ENCODE measurements at places on chromosomes 4 and X.

- peak; percentile 31 for DNase-seq
These were observed 30.6 kb downstream of the HSD17B11 start for GRCh38 chr4:87360338-87360935.

DNA sequence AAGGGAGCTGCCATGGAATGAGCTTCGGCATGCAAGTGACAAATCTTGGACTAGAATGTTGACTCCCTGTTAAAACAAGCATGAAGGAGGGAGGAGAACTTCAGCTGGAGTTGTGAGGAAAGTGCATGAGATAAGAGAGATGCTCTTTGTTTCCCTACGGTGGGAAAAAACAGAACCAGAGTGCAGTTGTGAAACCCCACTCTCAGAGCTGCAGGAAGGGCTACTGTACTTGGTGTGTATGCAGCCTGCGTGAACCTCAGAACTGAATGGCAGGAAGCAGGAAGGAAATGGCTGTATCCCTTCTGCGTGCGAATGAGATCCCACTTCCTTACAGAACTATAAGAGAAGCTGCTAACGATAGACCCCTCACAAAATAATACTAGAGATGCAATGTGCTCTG is 57.2 kb downstream of the EGF start:
- no peak for DNase-seq

GRCh38 chrX:1215123-1215823 is 2.8 kb upstream of the CRLF2 start:
- DNase-seq: no peak

- no peak for DNase-seq
These were observed 50.9 kb downstream of the CEP44 start for GRCh38 chr4:174334628-174335027.

GRCh38 chrX:21479695-21480270 is 105.6 kb downstream of the CNKSR2 start:
- DNase-seq: peak; percentile 70

DNA sequence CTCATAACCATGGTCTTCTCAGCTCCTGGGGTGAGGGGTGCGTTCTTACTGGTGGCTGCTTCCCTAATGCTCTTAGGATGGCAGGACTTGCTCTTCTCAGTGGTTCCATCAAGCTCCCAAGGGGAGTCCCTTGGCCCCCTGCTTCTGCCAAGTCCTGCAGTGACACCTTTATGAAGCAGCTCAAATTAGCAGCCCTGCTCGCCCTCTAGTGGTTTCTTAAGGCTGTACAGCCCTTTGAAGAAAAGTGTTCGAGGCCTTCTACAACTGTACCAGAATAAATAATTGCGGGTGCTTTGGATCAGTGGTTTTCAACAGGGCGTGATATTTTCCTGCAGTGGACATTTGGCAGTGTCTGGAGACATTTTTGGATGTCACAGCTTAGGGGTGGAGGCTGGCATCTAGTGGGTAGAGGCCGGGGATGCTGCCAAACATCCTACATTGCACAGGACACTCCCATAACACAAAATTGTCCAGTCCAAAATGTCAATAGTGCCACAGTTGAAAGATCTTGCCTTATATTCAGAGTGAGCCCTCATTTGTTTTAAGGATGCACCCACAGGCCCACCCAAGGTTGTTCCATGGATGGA is 204.7 kb upstream of the S100G start:
- peak; percentile 41 for DNase-seq

DNA sequence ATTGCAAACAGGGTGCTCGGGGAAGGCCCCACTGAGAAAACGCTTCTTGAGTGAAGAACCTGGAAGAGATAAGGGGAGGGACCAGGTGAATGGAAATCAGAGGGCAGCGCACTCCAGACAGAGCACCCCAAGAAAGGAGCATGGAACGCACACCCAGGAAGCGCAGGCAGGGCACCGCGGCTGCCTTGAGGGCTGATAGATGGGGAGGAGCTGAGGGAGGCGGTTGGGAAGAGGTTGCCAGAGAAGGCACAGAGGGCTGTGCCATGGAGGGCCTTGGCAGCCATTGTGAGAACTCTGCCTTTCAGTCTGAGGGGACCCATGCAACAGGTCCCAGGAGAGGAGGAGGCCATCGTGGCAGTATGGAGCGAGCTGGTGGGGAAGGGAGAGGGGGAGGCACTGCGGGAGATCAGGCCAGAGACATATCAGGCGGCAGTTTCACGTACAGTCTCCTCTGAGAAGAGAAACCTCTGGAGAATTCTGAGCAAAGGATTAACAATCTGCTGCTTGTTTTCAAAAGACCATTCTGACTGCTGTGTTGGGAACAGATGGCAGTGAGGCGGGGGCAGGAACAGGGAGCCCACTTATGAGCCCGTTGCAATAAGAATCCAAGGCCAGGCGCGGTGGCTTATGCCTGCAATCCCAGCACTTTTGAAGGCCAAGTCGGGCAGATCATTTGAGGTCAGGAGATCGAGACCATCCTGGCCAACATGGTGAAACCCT is 83.7 kb downstream of the PCYT1B start:
- DNase-seq: peak; percentile 73

DNA sequence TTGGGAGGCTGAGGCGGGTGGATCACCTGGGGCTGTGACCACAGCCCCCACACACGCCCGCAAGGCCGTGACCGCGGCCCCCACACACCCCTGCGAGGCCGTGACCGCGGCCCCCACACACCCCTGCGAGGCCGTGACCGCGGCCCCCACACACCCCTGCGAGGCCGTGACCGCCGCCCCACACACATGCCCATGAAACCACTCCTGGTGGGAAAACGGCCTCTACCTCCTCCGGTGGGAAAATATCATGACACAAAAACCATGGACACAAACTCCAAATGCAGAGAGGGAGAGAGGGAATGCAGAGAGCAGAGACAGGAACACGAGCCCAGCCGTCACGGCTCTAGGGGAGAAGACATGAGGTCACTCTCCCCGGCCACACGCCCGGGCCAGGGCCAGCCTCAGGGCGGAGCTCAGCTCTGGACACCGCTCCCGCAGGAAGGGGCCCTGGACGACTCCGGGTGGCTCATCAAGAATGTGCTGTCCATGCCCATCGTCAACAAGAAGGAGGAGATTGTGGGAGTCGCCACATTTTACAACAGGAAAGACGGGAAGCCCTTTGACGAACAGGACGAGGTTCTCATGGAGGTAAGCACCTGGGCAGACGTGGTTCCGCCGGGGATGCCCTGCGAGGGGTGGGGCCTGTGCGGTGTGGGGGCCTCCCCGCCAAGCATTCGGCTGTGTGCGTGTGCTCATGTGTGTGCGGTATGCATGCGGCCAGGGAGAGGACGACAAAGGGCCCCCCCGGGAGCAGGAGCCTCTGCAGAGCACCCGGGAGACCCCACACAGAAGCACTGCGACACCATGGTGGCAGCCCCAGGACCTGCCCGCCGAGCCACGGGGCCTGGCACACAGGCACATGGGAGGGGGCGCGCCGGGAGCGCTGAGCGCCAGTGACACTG is 17.4 kb downstream of the ATP5ME start:
- no peak for DNase-seq

GRCh38 chrX:77446908-77447652 is at the start of gene FGF16:
Gene FGF16, plus strand, starts transcription at chrX:77447389. Its CDS starts 286 bp downstream, at chrX:77447675.
- no peak for DNase-seq

Data from NCI-H69 (cell line).